ENCODE measurements at places on chromosomes 16 and 17.

GRCh38 chr17:4678448-4679026 is 25.4 kb downstream of the PELP1 start:
- peak; percentile 20 for DNase-seq

DNA sequence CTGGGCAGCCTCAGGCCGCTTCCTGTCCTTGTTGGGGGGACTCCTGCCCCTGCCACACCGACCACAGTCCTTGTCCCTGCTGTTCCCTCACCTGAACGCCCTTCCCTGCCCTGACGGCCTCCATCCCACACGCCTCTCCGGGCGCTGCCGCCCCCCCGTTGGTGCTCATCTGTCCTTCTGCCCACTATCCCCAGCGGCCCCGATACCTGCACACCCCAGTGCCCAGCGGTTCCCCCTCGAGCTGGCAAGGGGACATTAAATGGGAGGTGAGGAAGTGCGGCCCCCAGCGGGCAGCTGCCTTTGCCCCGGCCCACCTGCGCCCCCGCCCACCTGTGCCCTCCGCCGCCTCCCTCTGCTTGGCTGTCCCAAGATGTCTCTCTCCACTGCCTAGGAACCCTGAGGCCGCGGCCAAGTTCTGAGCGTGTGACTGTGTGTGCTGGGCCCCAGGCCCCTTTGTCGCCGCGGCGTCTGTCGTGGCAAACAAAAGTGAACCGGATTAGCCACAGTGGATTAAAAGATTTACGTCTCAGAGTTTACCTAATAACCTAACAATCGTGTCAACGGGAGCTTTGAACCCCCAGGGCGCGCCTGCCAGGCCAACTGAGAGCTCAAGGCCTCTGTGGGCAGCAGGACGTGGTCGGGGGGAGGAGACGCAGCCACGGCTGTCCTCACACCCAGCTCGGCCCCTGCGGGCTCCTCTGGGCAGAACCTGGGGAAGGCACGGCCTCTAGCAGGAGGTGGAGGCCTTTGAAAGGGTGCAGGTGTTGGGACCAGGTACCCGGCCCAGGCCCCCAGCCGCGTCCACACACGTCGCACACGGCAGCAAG is 7.6 kb upstream of the AXIN1 start:
- no peak for DNase-seq

DNA sequence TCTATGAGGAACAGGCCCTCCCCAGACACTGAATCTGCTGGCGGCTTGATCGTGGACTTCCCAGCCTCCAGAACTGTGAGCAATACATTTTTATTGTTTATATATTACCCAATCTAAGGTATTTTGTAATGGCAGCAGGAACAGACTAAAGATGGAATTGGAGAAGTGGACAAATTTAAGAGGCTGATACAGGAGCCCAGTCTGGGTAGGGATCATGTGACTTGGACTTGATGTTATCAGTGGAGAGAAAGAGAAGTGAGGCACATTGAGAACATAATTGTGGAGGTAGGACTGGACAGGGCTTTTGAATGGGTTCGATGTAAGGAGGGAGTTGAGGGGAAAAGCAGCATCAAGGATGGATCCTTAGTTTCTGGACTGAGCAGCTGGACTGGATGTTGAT is 93.8 kb downstream of the USP31 start:
- no peak for DNase-seq

GRCh38 chr17:74016461-74016860 is 187.0 kb upstream of the RPL38 start:
- DNase-seq, result no peak

DNA sequence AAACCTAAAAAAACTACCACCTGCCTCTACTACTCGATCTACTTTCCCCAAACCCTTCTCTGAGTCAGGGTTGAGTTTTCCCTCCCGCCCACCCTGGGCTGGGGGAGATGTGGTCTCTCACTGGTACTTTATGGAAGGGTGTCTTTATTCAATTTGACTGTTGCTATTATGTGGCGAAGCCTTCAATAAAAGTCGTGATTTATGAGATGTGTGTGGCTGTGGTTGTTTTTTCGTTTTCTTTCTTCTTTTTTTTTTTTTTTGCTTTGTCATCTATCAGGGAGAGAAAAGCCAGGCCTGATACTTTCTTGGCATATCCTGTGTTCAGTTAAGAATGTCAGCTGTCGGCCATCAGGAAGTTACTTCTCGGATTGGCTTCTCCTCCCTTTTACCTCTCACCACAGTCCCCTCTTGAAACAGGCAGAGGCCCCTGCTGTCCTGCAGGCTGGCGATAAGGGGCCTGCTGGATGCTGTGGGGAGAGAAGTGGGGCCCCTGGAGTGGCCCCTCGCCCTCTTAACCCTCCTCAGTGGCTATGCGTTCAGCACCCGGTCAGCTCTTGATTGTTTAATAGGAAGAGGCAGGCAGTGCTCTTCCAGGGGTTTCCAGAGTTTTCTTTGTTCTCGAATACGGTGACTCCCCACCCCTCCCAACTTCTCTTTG is 123.0 kb downstream of the MSI2 start:
- no peak for DNase-seq

DNA sequence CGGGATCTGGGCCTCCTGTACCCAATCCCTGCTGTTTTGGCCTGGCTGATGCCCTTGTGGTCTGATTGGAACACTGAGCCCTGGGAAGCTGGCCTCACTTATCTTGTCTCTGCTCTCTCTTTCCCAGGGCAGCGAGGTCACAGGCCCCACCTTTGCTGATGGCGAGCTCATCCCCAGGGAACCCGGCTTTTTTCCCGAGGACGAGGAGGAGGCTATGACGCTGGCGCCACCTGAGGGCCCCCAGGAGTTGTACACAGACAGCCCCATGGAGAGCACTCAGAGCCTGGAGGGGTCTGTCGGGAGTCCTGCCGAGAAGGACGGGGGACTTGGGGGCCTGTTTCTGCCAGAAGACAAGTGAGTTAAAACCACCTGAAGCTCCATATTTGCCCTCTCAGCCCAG is 126.0 kb downstream of the RAB11FIP4 start:
- DNase-seq, result no peak

DNA sequence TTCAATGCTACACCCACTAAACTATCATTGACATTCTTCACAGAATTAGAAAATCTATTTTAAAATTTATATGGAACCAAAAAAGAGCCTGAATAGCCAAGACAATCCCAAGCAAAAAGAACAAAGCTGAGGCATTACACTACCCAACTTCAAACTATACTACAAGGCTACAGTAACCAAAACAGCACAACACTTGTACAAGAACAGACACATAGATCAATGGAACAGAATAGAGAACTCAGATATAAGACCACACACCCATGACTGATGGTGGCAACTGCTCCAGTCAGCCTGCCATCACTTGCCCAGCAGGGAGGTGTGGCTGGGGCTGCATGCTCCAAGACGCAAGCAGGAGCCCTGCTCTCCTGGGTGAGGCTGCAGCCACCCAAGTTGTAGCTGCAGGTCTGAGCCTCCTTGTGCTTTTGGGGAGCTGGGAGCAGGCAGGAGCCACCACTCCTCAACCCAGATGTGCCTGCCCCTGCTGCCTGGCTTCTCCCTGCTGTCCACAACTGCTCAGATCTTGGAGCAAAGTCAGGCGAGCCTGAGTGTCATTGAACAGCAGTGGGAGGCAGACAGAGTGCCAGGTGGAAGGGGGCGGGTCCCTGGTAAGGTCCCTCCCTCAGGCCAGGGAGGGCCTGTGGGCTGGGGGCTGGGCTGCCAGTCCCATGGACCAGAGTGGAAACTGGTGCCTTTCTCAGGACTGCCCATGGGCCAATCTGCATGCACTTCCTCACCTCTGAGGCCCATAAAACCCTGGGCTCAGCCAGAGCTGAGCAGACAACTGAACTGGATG is 24.7 kb downstream of the SSH2 start:
- no peak for DNase-seq

Measured in trophoblast cell (in vitro differentiated cells and primary cell).